ENCODE measurements at places on chromosomes 1 and 21. TPM values are rescaled to one million over a fixed set of nuclear protein-coding genes. Genes with fewer than 3 reads are reported as not detected.

Gene NUDT4B
- 10.9 TPM for total RNA-seq

Gene PCAT6
- not detected for total RNA-seq

Gene ZBTB7B
- 34.3 TPM for total RNA-seq

Gene ERICH3
- total RNA-seq, result under 0.01 TPM

Gene XCL1
- not detected for total RNA-seq

Gene AMPD1
- not detected for total RNA-seq

Gene FAM89A
- total RNA-seq, result 35.3 TPM

Gene FAM72A
- 11.9 TPM for total RNA-seq

Gene COPA
- total RNA-seq, result 75.8 TPM

Gene CFHR1
- not detected for total RNA-seq

Gene AHCTF1
- 17.5 TPM for total RNA-seq

Gene CR1L
- not detected for total RNA-seq

Gene NBL1
- total RNA-seq, result 21.8 TPM

Gene PRKAB2
- total RNA-seq, result 19.5 TPM

Gene OR14K1
- total RNA-seq, result 1.3 TPM

Gene RGS5
- 25.7 TPM for total RNA-seq

Gene ACTA1
- total RNA-seq, result 7.6 TPM

Gene KCNH1
- total RNA-seq, result 0.52 TPM

Gene SYCP1
- not detected for total RNA-seq

DNA sequence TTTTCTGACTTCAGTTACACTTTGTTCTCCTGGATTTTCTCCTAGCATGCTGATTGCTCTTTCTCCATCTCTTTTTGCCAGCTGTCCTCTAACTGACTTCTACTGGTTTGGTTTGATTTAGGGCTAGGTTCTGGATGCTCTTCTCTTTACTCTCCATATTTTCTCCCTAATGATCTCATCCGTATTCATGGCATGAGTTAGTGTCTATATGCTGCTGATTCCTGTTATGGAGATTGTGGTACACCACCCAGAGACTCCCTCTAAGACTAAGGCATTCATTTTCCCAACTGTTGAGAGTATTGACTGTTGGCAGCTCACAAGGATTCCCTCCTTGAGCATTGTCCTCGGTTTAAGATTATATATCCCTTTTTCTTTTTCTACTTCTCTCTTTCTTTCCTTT lies 28.9 kb downstream of the S1PR1 start:
- DNase-seq, result no peak

GRCh38 chr1:37403166-37403565 lies 71.2 kb upstream of the ZC3H12A start:
- no peak for DNase-seq

DNA sequence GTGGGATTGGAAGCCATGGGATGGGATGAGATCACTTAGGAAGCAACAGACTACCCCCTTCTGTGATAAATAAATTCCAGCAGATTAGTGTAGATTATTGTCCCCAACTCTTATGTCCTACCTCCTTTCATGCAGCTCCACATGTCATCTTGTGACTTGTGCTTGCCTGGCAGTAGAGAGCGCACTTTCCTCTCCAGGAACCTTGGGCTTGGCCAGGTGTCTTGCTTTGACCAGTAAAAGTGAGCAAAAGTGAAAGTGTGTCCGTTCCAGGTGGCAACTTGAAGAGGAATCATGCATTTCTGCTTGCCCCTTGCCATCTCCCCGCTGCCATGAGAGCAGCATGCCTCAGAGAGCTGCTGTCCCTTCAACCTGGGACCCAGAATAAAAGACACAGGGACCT lies 122.9 kb upstream of the ERG start:
- no peak for DNase-seq

GRCh38 chr1:174652569-174653280 lies 205.0 kb downstream of the GPR52 start:
- no peak for DNase-seq

DNA sequence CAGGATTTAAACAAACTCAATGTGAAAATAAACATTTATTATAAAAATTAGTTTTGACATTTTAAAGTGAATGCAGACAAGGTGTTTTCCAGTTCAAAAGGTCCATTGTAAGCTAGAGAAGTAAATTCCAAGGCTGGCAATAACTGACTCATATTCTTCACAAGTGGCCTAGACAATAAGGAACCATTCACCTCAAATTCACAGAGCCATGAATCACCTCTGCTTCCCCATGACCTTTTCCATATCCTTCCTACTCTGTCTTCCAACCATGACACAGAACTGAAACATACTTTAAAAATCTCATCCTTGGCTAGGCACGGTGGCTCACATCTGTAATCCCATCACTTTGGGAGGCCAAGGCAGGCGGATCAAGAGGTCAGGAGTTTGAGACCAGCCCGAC lies 24.8 kb downstream of the F11R start:
- no peak for DNase-seq

DNA sequence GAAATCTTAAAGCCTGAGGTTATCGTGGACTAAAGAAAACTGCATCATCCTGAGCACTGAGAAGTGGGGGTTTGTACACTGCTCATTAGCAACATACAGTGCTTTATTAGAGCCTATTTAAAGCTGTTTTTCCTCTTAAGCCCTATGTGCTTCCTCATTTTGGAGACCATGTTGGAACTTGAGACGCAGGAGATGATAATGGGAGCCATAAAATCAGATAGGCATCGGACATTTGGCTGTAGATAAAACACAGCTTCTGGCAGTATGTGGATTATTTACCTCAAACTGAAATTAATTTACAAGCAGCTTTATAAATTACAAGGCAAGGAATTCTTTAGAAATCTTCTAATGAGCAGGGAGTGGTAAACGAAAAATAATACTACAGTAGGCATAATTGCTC lies 147.7 kb upstream of the IVNS1ABP start:
- DNase-seq, result no peak

DNA sequence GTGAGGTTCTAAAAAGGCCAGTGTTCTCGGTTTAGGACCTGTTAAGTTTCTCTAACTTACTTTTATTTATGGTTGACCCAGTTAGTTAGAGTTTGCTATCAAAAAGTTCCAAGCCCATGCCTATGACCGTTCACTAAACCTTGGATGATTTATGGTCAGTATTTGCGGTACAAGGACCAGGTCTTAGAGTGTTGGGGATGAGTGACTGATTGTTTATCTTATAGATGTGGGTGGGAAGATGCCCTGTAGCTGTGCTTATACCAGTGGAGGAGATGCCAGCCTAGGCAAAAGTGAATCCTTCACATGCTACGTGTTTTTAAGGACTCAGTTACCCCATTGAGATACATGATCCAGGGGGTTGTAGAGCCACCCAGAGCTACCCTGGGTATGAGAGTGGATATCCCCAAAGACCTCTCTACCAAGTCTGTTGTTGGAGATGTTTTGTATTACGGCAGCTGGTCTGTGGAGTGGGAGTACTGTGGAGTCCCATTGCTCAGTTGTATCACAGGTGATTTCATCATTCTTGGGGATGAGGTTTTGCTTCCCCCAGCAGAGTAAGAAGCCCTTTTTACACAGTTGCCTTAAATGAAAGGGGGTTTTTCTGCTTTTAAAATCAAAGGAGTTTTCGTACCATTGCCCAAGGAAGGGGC lies 2.1 kb downstream of the SLC22A15 start:
- no peak for DNase-seq

DNA sequence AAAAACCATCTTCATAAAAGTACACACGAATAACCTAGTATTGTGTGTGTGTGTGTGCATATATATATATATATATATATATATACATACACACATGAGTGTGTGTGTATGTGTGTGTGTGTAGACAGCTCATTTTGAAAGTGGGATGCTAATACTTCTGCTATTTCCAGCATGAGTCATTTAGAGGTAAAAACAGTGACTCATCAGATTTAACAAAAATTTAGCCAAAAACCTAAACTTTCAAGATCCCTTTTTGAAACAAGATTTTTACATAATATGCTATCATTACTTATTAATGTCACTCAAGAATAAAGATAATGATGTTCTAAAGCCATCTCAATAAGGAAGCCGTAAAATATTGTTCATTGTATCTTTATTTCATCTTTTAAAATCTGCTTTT lies 35.6 kb upstream of the ADGRL4 start:
- DNase-seq, result no peak

- no peak for DNase-seq
Observed at GRCh38 chr1:201603613-201604232, 64.8 kb downstream of the NAV1 start.

DNA sequence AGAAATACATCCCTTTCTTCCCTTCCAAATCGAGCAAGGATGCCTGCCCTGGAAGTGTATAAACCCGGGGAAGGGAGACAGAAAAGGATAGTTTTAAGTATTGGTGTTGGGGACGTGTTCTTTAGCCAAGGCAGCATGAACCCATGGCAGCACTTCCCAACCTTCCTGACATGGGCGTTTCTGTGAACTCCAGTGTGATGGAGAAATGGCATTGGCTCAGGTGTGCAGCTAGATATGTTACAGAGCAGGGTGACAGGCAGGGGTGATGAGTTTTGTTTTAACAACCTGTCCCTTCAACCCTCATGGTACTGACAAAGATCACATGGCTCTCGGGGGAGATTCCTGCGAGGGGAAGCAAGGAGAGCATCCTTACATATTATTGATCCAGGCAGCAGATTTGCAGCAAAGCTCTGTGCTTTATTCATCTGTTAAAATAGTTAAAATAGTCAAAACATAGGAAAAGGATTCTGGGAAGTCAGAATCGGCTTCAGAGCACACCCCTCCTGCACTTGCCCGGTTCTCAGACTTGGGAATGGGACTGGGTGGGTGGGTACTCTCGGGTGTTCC lies 4.0 kb downstream of the MX1 start:
- DNase-seq, result no peak

- DNase-seq, result peak; percentile 83
Observed at GRCh38 chr1:179881642-179882252, 338 bp upstream of the TOR1AIP1 start.

GRCh38 chr1:243438815-243439214 lies 183.0 kb downstream of the SDCCAG8 start:
- no peak for DNase-seq

DNA sequence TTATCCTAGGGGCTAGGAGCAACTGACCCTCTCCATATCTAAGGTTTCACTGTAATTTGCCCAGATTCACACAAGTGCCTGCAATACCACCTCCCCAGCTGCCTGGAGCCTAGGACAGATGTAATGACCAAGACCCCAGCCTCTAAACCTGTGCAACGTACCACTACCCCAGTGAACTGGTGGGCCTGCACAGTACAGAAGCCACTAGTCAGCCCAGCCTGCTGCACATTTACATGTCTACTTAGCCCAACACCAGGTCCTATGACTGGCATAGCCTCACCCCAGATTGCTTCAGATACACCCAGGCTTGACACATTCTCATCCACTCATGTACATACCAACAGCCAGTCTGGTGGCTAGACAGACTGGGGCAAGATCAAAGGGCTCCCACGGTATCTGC lies 1336.6 kb downstream of the BRINP3 start:
- DNase-seq, result no peak

GRCh38 chr1:23787701-23788100 lies 3.2 kb upstream of the LYPLA2 start:
- DNase-seq, result no peak

- DNase-seq, result no peak
Observed at GRCh38 chr1:211788626-211789025, 41.9 kb downstream of the LPGAT1 start.

GRCh38 chr1:214500340-214501055 lies 50.9 kb downstream of the PTPN14 start:
- DNase-seq, result no peak

GRCh38 chr21:41365377-41366107 lies 3.7 kb downstream of the MX2 start:
- peak; percentile 2 for DNase-seq

- DNase-seq, result no peak
Observed at GRCh38 chr1:200372095-200372884, 37.5 kb downstream of the ZNF281 start.

DNA sequence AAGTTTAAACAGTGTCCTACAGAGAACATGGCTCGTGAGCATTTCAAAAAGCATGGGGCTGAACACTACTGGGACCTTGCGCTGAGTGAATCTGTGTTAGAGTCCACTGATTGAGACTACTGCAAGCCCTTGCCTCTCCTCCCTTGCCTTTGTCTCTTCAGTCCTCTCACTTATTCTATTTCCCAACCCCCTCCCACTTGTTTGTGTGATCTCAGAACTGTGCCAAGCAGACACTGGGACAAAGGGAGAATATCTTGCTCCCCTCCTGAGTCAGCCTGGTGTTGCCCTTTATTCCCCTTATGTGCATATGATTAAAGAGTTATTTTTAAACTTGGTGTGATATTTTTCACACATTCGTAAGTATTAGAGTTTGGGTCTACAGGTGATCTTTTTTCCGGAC lies 11.1 kb upstream of the RPRD2 start:
- DNase-seq, result no peak

DNA sequence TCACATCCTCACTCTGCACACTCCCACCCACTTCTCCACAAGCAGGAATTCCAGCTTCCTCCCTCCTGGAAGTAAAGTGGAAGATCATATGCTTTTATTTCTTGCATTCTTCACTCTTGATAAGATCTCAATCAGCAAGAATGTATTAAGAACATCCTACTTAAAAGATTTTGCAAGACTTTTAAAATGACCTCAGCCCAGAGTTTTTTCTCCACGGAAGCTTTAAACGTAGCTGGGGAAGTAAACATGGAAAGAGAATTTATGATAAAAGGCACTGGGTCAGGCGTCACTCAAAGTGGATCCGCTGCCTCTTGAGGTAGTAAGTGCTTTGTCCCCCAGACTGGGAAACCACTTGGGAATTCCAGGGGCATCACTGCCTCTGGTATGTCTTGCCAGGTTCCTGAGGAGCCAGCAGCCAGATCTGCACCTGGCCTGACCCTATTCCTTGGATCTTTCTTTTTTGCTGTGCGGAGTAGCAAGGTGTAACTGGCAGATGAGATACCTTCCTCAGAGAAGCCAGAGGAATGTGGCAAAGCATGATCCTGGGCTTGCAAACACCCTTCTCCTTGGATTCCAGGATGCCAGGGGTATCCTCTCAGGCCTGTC lies 33.9 kb downstream of the CDK18 start:
- no peak for DNase-seq

DNA sequence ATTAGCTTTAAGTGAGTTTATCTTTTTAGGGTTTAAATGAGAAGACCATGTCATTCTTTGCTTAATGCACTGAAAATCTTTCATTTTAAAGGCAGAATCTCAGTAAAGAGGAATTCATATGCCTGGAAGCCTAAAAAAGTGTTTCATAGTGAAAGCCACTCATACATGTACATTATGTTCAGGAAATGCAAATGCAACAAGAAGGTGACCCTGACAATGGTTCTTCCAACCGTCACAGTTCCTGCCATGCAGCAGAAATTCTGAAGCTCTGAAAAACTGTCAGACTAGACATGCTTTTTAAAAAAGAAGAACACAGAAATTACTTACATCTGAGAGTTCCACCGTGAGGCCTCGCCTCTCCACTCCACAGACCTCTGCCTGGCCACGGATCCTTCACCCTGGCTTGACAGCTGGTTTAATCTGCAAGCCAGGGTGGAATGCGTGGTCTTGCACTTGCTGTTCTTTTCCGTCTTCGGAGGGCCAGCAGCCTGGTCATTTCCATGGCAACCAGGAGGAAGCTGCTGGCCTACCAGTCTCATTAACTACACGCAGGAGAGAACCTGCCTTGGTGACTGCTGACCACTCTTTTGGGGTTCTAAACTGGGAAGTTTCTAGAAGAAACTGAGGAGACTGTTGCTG lies 41.8 kb upstream of the PAXBP1 start:
- DNase-seq, result peak; percentile 21

Measured in body of pancreas (tissue), 4 donors.